ENCODE measurements at places on chromosomes 3 and 15.
A peak's percentile ranks its signal among the peaks of the same experiment; 100 is the strongest.

- DNase-seq, result no peak
These were observed 551.8 kb upstream of the CBLB start for GRCh38 chr3:106420628-106421027.

DNA sequence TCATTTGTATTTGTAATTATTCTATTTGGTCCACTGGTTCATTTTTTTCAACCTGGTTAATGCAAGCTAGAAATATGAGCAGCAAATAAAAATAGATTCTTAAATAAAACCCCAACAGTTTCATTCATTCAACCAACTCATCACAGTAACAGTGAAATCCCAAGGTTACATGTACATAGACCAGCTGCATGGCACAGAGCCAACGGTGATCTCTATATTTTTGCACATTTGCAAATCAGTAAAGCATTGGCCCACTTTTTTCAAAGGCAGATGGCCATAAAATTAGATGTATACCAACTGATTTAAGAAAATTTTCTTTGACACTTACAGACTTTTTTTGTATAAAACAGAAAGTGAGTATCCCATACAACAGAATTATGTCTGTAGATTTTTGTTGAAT is 49.3 kb downstream of the STRIT1 start:
- no peak for DNase-seq

- peak; percentile 28 for DNase-seq
These were observed 21.5 kb downstream of the SCN5A start for GRCh38 chr3:38627956-38628355.

DNA sequence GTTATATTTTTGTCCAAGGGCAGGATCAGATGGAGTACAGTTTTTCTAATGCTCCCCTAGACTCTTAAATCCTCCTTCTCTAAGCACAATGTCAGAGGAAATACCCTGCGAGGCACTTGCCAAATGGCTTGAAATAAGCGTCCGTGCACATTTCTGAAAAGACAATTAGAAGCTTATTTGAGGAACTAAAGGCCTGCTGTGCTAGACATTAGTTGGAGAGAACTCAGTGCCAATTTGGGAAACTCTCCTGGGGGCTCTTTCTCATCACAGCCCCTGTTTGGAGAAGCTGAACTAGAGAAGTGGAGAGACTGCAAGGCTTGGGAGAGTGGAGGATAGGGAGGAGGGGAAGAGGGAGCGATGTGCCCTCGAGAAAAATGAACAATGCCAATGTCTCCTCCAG is 247.6 kb upstream of the C2CD4B start:
- no peak for DNase-seq

DNA sequence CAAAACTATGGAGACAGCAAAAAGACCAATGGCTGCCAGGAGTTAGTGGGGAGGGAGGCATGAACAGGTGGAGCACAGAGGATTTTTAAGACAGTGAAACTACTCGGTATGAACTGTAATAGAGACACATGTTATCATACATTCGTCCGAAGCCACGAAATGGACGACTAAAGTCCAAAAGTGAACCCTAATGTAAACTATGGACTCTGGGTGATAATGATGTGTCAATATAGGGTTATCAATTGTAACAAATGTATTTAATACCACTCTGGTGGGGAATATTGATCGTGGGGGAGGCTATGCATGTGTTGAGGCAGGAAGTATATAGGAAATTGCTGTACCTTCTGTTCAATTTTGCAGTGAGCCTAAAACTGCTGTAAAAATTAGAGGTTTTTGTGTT is 107.0 kb downstream of the CPN2 start:
- no peak for DNase-seq

DNA sequence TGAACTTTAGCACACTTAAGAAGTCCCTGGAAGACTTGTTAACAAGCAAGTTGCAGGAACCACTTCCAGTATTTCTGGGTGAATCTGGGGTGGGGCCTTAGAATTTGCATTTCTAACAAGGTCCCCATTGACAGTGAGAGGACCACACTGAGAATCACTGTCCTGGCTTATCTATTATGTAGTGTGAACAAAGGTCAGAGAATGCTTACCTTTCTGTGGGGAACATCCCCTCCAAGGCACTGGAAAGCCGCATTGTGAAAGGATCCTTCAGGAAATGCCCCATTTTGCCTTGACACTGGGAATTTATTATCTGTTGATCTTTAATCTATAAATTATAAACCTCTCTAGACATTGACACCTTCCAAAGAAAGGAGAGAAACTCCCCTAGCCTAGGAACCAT is 74.8 kb downstream of the IGF2BP2 start:
- DNase-seq, result no peak

DNA sequence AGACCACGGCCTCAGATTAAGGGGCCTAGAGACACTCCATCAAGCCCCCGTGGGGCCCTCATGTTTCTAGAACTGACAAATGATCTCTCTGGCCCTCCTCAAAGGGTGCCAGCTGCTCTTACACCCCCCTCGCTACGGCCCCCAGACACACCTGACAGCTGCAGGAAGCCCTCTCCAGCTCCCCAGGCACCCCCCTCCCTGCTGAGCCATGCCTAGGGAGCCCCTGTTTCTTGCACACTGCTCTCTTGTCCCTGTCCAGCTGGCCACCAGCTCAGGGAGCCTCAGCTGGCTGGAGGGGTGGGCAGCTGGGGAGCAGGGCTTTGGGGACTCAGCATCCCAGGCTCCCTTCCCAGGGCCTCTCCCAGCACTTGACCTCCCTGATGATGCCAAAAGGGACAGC is 14.8 kb downstream of the TNK2 start:
- DNase-seq, result no peak

All from activated CD4-positive, alpha-beta T cell treated with anti-CD3 and anti-CD28 coated beads, Interleukin-10, Interleukin-2, amounts not matched to agents 100 ng/mL and 50 ng/mL, durations not matched to agents 16 hours and 8 hours (primary cell).